Uterine smooth muscle cell (primary cell): ENCODE measurements at places on chromosomes 1 and 21. TPM values are rescaled to one million over a fixed set of nuclear protein-coding genes. Genes with fewer than 3 reads are reported as not detected.

PLEKHG5 gene
- 14.7 and 17.0 TPM in 2 replicates for total RNA-seq

ANGPTL1 gene
- 2.1 and 3.8 TPM in 2 replicates for total RNA-seq

CDCA8 gene
- total RNA-seq: 5.2 and 27.9 TPM in 2 replicates

GPR25 gene
- not detected in 2 replicates for total RNA-seq

CD5L gene
- total RNA-seq: not detected in 2 replicates
